ENCODE measurements at places on chromosomes 11 and 22.

- DNase-seq = no peak
Measured at GRCh38 chr22:43236411-43237166, 49.7 kb upstream of the TTLL12 start.

- no peak for DNase-seq
Measured at GRCh38 chr11:3220521-3221407, 2.2 kb upstream of the MRGPRG start.

GRCh38 chr11:125072218-125072960 lies 9.3 kb downstream of the SLC37A2 start:
- peak; percentile 73 for DNase-seq

DNA sequence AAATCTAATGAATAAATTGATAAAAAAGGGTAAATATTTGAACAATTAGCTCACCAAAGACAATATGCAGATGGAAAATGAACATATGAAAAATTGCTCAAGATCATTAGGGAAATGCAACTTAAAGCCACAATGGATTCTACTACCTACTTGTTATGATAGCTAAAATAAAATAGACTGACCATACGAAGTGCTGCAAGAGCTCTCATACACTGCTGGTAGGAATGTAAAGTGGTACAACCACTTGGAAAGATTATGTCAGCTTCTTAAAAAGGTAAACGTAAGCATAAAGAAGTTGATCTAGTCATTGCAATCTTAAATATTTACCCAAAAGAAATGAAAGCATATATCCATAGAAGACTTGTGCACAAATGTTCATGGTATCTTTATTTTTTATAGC lies 504.2 kb upstream of the ARHGAP42 start:
- DNase-seq = no peak

- DNase-seq = no peak
Measured at GRCh38 chr11:63769042-63769713, 603 bp upstream of the ZFTA start.

DNA sequence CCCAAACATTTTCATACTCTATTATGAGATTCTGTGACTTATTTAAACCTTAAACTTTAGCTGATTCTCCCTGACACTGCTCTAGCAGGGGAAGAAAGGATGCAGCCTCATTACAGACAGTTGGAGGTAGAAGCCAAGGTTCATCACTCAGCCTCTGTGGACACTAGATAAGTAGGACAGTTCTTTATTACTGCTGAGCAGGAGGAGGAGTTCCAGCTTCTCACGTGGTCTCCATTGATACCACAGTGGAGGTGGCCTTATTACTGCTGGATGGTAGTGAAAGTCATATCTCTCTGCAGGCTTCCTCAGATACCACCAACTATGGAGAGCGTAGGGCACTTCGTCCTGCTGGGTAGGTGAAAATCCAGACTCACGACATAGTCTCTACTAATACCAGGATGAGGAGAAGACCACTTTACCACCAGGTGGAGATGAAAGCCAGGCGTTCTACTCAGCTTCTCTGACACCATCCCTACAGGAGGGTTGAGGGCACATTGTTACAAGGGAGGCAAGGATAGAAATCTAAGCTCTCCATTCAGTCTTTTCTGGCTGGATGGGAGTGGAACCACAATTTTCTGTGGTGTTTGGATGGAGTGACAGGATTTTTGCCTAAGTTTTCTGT lies 13.1 kb upstream of the ANGPTL5 start:
- DNase-seq = no peak

GRCh38 chr11:132200353-132200936 lies 830.0 kb downstream of the NTM start:
- no peak for DNase-seq

- no peak for DNase-seq
Measured at GRCh38 chr11:70440206-70440605, 41.9 kb downstream of the CTTN start.

- no peak for DNase-seq
Measured at GRCh38 chr11:122100756-122101080, 15.3 kb downstream of the BLID start.

- no peak for DNase-seq
Measured at GRCh38 chr11:34205326-34206035, 100.1 kb downstream of the NAT10 start.

DNA sequence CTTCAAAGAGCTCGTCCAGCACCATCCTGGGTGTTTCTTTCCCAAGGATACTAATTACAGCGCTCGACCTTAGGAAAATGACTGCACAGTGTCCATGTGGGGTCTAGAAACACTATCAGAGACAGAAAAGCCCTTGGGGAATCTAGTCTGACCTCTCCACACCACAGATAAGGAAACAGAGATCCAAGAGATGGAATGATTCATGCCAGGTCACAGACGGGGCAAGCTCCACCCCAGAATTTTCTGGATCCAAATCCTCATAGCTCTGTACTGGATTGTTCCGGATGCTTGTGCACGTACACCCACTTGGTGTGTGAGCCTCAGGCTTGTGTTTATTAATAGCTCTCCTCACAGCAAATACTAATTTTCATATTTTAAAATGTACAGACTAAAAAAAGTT lies 11.3 kb downstream of the ABTB2 start:
- no peak for DNase-seq

- DNase-seq = no peak
Measured at GRCh38 chr11:14768526-14769188, 123.4 kb downstream of the CYP2R1 start.

DNA sequence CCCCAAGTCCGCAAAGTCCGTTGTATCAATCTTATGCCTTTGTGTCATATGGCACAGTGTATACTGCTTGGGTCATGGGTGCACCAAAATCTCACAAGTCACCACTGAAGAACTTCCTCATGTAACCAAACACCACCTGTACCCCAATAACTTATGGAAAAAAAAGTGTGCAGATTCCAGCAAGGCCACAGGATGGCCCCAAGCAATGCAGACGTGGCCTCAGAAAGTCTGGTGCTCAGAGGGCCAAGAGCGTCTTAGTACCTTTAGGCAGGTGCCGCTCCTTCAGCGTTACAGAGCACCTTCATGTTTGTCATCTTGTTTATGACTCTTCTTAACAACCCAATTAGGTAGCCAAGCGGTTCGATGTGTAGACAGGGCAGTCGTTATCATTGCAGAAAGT lies 65.3 kb downstream of the PRDM11 start:
- DNase-seq = no peak

DNA sequence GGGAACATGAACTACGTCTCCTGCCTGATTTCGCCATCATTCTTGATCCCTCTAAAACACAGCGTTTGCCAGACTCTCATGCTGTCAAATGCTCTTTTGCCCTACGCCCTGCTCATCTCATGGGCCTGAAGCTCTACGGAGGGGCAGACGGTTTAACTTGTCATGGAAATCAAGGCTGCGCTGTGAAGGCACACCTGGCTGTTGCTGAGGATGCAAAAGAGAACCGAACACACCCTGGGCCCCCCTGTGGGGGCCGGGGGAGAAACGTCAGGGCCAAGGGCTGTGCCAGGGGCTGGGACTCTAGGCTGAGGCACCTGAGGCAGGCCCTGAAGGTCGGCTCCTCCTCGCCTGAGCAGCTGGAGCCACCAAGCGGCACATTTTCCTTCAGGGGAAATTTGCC lies 957.2 kb downstream of the BRD1 start:
- DNase-seq = no peak

DNA sequence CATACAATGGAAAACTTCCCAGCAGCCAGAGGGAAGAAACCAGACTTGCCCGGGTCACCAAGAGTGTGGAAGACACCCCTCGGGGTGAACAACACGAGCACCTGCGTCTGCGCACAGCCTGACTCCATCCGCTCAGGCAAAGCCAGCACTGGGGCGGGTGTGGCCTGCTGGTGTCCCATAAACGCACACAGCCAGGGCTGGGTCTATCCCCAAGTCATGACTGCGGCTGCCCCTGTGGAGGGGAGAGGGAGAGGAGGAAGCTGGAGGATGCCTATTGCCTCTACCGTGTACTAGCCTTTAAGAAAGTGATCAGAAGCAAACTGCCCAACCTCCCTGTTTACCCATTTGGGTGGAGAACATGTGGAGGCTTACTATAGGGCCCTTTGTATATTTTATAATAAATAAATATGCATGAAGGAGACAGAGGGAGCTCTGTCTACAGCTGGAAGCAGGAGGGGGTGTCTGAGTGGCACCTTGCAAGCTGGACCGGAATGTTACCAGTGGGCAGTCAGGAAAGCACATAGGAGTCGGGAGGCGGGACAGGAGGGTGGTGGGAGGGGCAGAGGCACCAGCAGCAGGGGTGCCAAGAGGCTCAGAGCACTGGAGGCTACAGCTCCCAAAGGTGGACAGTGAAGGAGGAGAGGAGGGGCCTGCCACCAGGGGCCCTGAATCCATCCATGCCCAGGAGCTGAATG lies 79.6 kb downstream of the PHF21B start:
- no peak for DNase-seq

GRCh38 chr11:65243797-65244196 lies 18.0 kb upstream of the POLA2 start:
- DNase-seq = no peak

GRCh38 chr11:36530840-36531239 lies 20.8 kb upstream of the TRAF6 start:
- DNase-seq = no peak

GRCh38 chr22:39155421-39155820 lies 2.9 kb upstream of the CBX7 start:
- DNase-seq = no peak

GRCh38 chr11:1484061-1484671 lies 2.4 kb downstream of the MOB2 start:
- no peak for DNase-seq

DNA sequence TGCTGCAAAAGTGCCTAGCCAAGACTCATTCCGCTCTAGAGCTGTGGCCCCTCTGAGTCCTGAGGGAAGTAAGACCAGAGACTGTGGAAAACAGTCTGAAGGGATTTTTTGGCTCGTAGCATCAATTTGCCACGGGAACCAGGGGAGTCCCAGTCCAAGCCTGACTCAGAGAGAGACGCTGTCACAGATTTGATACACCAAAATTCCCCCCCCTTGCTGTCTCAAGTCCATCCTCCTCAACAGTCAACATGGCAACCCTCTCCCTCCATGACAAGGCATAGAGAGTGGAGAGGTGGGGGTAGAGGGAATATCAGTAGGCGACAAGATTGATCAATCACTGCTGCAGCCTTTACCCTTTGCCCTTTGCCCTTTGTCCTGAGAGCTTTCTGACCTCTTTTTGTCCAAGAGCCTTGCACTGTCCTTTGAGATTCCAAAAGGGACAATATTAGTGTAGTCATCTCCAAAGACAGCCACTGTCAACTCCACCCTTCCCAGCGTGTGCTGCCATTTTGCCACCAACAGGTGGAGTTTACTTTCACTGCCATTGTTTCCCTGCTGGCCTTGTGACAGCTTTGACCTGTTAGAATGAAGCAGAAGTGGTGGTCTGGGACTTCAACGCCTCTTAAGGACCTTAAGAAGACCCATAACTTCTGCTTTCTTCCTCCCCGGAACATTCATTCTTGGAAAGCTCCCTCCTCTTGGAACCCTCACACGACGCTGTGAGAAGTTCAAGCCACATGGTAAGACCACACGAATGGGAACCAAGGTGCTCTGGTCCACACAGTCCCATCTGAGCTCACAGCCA lies 7.3 kb downstream of the SLC15A3 start:
- DNase-seq = no peak

DNA sequence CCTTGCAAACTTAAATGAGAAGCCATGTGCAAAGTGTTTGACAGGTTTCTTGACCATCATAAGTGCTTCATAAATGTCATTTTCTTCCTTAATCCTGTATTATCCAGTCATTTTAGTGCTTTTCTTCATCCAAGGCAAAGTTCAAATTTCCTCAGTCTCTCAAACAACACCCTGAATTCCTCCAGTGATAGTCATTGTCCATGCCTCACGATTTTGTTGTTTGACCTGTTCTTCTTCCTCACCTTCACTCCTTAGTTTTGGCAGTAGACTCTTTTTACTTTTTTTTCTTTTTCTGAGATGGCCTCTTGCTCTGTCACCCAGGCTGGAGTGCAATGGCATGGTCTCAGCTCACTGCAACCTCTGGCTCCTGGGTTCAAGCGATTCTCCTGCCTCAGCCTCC lies 1257.3 kb downstream of the FAM181B start:
- DNase-seq = no peak

GRCh38 chr11:10459029-10459970 lies 4.2 kb downstream of the AMPD3 start:
- no peak for DNase-seq

DNA sequence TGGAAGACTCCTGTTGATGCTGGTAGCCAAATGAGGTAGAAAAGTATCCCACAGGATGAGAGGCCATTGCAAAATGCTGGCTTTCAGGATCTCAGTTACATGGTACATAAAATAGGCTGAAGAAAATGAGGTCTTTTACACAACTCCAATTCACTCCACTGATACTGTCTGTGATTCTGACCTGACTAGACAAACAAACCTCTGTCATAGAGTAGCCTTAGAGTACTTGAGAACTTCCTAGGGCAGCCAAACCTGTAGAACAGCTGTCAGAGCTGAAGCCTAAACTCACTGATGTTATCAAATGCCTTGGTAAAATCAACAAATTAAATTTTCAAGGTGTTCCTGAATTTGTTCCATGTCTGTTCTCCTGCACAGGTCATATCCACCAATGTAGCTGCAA lies 26.2 kb upstream of the POGLUT3 start:
- no peak for DNase-seq

GRCh38 chr11:24708616-24709015 lies 211.8 kb downstream of the LUZP2 start:
- DNase-seq = no peak

- no peak for DNase-seq
Measured at GRCh38 chr11:36803084-36803483, 205.0 kb upstream of the RAG2 start.

DNA sequence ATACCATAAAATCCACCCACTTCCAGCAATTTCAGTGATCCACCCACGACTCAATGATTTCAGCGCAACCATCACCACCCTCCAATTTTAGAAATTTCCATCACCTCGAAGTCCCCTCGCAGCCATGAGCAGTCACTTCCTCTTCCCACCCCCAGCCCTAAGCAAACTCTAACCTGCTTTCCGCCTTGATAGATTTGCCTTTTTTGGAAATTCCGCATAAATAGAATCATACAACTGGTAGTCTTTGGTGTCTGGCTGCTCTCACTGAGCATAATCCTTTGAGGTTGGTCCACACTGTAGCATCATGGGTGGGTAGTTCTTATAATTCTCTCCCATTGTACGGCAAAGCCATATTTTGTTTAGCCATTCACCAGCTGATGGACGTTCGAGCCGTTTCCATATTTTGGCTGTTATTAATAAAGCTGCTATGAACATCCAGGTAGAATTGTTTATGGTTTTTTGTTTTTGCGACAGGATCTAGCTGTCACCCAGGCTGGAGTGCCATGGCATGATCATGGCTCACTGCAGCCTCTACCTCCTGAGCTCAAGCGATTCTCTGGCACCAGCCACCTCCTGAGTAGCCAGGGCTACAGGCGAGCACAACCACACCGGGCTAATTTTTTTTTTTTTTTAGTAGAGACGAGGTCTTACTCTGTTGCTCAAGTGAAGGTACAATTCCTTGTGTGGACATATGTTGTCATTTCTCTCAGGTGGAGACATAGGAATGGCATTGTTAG lies 16.0 kb downstream of the PIM3 start:
- DNase-seq = peak; percentile 54

- no peak for DNase-seq
Measured at GRCh38 chr11:34758262-34758661, 137.4 kb downstream of the EHF start.

- no peak for DNase-seq
Measured at GRCh38 chr11:86246293-86246675, 1.7 kb downstream of the EED start.
